ENCODE measurements at places on chromosomes 4 and X.

DNA sequence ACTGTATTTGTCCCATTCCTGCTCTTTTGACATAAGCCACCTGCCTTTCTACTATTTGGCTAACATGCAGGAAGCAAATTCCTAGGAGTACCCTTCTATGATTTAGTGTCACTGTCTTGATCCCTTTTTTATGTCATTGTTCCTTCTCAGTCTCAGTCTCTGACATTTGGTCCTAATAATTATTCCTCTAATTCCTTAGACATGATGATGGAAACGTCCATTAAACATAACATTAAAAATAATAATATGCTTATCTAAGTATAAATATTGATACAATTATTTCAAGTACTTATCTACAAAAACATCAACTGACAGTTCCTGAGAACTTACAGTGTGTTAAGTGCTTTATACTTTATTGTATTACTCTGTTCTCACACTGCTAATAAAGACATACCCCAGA is 857.0 kb upstream of the LCORL start:
- DNase-seq = no peak

GRCh38 chr4:70945046-70945445 is 42.9 kb downstream of the MOB1B start:
- no peak for DNase-seq

GRCh38 chr4:102988429-102989020 is 31.0 kb downstream of the SLC9B1 start:
- DNase-seq = no peak

- DNase-seq = no peak
Measured at GRCh38 chr4:119337010-119337409, 15.1 kb upstream of the FABP2 start.

DNA sequence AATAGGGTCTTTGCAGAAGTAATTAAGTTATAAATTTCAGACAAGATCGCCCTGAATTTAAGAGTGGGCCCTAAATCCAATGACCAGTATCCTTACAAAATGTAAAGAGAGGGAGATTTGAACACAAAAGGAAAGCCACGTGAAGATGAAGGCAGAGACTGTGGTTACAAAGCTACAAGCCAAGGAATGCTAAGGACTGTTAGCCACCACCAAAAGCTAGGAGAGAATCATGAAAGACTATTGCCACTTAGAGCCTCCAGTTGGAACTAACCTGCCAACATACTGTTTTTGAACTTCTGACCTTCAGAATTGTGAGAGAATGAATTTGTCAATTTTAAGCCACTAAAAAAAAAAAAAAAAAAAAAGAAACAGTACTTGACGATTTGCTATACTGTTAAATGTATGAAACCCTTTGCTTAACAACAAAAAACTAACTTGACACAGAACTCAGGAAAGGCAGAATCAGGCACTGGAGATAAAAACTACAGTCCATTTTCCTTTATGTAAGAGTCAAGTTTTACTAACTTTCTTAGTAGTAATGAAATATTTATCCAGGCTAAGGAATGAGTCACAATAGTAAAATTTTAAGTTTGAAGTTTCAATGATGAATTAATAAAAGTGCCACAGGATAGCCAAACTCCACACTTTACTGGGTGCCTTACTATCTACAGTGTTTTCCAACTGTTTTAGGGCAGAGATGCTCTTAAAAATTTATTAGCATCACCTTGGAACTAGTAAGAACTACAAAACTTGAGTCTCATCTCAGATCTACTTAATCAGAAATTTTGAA is 25.1 kb downstream of the DHX15 start:
- DNase-seq = no peak

- no peak for DNase-seq
Measured at GRCh38 chr4:88189881-88190585, 31.6 kb upstream of the ABCG2 start.

DNA sequence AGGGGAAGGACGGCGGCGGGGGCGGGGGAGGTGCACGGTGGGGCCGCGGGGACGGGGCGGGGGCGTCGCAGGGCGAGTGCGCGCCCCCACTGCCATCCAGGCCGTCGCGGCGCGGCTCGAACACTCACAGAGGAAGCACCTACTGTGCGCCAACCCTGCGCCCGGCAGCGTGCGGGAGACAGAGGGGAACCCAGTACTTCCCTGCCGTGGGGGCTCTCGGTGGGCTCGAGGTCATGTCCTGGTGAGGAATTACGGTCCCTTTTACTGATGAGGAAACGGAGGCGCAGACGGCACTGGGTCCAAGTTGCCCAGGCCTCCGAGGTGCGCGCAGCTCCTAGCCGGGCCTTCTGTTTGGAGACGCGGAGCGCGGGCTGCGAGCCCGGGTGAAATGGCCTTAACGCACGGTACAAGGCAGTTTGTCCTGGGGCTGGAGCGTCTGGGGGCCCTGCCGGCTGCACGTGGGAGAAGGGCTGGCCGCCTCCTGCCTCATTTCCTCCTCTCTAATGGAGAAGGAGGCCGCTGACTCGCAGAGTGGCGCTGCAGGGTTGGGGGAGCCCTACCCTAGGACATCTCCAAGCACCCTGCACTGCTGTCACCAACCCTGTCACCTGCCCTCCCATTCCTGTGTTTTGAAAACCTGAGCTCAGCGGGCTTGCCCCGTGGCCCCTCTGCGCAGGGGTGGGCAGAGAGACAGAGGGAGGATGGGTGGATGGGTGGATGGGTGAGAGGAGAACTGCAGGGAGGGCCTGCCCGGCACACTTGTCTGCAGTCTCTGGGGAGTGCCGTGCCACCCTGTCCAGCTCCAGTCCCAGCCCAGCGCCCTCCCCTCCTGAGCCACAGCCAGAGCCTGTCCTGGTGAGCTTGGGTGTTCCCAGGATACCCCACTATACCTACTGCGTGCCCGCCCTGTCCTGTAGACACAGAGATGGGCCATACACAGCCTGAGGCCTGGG is 106.0 kb downstream of the ADRA2C start:
- DNase-seq = no peak

Data from BJ (cell line).